Stimulated activated memory B cell treated with anti-CD40 and anti-IgM and Interleukin-4, amounts not matched to agents 10 μg/mL and 1 μg/mL and 100 μg/mL, for 72 hours (primary cell): ENCODE measurements at places on chromosomes 6 and 20.

GRCh38 chr6:118810420-118811027 lies 83.4 kb upstream of the ASF1A start:
- ATAC-seq: peak; percentile 92

GRCh38 chr6:100228437-100228833 lies 234.4 kb upstream of the MCHR2 start:
- no peak for ATAC-seq

DNA sequence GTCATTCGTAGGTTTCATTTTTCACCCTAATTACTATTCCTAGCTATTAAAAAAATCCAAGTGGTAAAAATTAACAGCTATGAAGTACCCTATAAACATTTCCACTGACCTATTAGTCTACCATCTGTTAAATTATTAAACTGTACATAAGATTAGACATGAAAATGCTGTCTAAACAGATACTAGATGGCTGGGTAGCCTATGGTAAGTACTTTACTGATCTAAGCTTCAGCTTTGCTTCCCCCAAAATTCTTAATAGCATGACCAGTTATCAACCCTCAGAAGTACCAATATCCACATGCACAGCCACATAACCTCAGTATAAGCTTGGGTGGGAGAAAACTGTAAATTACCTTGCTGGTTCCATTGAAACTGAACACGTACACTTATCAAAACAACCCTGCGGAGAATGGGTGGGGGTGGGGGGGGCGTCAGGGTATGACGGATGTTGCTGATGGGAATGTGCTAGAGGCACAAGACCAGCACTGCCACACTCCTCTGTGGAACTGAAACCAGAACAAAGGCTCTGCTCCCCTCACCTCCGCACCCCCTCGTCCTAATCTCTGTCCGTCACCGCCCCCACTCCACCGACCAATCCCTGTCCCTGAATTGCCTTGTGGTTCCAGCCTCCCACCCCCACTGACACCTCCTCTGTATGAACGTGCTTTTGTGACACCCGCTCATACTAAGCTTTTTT lies 45.3 kb downstream of the B4GALT5 start:
- peak; percentile 95 for ATAC-seq

GRCh38 chr6:167127785-167128531 lies 5.1 kb downstream of the CCR6 start:
- no peak for ATAC-seq

- no peak for ATAC-seq
Measured at GRCh38 chr6:93523365-93523764, 104.0 kb upstream of the EPHA7 start.

GRCh38 chr20:58076405-58076804 lies 152.0 kb downstream of the ANKRD60 start:
- no peak for ATAC-seq

- no peak for ATAC-seq
Measured at GRCh38 chr6:27742833-27743573, 169.2 kb downstream of the OR2B2 start.

GRCh38 chr20:50278684-50279531 lies 88.3 kb downstream of the CEBPB start:
- no peak for ATAC-seq

DNA sequence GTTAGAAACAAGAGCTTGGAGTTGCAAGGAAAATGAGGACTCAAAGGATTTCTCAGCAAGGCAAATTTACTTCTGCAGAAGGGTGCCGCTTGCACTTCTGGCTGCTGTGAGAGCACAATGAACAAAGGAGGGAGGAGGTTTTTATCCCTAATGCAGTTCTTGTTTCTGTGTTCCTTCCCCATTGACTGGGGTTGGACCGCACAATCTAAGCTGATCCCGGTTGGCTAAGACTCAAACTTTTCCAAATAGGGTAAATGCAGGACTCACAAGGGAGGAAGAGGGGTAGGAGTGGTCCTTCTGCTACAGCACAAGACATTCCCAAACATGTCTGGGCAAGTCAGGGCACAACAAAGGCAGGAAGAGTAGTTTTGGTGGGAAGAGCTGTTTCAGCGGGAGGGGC lies 249.6 kb upstream of the MOCS1 start:
- ATAC-seq: no peak
